Activated CD4-positive, alpha-beta memory T cell treated with anti-CD3 and anti-CD28 coated beads, Interleukin-2, amount 10 ng/mL, durations not matched to agents 7 days and 5 days (primary cell): ENCODE measurements at places on chromosomes 2 and 18. TPM values are rescaled to one million over a fixed set of nuclear protein-coding genes. Genes with fewer than 3 reads are reported as not detected.

- no peak for DNase-seq
Observed at GRCh38 chr2:215699700-215700538, 264.1 kb upstream of the FN1 start.

DNA sequence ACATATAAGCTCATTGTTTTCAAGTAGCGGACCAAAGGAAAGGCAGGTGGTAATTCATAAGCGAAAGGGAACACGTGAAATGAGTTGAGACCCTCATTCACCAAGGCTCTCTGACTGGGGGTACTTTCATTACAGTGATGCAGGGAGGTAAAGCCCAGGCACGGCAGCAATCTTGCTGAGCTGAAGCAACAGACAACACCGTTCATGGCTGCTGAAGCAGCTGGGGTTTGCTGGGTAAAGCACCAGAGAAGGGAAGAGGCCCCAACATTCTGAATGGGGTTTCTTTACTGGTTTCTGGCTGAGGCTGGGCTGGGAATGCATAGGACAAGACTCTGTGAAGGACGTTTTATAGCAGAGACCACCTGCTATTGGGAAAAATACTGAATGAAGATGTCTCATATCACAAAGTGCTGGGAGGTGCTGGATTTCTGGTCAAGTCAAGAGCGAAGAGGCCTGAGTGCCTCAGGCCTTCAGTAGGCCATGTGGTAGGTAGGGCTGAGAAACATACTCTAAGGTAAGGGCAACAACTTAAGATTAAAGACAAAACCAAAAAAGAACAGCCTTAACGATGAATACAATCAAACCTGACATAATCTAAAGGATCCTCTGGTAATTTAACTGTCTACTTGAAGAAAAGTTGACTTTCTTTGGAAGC lies 324.7 kb upstream of the PIK3C3 start:
- no peak for DNase-seq

- peak; percentile 48 for DNase-seq
Observed at GRCh38 chr18:77061946-77062517, 70.6 kb downstream of the MBP start.

DNA sequence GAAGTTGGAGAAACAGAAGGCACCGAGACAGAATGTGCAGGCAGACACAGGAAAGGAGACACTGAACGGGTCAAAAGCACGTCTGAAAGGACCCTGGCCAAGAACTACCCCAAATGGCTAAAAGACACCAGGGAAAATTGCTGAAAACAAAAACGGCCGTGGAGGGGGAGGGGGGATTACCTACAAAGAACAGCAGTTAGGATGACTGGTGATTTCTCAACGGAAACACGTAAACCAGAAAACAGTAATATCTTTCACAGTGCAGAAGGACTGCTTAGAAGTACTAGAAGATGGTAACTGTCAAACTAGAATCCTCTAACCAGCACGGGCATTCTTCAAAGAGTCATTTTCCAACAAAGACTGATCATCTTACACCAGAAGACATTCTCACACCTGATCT lies 142.6 kb downstream of the HDAC4 start:
- peak; percentile 41 for DNase-seq

GRCh38 chr2:191540681-191541080 lies 137.3 kb upstream of the NABP1 start:
- no peak for DNase-seq

DNA sequence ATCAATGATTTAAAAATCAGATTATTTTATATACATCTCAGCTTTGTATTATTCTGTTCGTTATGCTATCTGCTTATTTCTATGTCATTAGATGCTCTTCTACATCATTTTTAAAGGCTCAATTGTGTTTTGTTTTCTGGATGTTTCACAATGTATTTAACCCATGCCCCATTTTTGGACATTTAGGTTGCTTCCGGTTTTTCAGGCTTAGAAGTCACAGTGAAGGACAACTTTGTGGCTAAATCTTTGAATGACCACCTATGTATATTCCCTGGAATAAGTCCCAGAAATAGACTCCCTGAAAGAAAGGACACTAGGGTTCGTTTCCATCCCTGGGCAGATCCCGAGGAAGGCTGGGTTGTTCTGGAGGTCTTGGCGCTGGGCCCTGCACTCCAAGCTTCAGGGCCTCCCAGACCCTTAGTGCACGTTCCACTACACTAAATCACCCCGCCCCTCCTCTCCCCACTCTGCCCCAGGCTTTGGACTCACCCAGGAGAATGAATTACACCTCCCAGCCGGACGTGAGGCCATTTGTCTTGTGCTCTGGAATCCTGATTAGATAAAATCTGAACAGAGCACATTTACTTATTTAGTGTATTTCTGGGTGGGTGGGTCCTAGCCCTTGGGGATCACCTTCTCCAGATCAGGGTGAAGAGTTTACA lies 188.2 kb downstream of the ZFP36L2 start:
- no peak for DNase-seq

The NLRC4 gene
- total RNA-seq = 0.08 TPM

The TDRD15 gene
- 0.05 TPM for total RNA-seq

The IMPA2 gene
- total RNA-seq = 12.6 TPM

- DNase-seq = no peak
Observed at GRCh38 chr2:158184556-158185343, 83.1 kb downstream of the UPP2 start.

- DNase-seq = no peak
Observed at GRCh38 chr18:23682472-23682871, 6.8 kb upstream of the LAMA3 start.

The CDH20 gene
- total RNA-seq = not detected

DNA sequence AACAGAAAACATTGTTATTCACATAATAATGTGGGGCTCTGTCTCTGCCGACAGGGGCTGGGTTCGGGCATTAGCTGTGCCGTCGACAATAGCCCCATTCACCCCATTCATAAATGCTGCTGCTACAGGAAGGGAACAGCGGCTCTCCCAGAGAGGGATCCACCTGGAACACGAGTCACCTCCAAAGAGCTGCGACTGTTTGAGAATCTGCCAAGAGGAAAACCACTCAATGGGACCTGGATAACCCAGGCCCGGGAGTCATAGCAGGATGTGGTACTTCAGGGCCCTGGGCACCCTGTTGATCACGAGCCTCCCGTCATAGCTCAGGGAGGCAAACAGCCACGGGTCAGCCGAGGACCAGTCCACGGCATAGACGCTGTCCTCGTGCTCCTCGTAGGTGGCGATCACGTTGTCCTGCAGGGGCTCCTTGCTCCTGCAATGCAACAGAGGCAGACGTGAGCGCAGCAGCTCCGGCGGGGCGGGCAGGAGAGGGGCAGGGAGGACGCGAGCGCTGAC lies 188.5 kb downstream of the EIPR1 start:
- DNase-seq = no peak

DNA sequence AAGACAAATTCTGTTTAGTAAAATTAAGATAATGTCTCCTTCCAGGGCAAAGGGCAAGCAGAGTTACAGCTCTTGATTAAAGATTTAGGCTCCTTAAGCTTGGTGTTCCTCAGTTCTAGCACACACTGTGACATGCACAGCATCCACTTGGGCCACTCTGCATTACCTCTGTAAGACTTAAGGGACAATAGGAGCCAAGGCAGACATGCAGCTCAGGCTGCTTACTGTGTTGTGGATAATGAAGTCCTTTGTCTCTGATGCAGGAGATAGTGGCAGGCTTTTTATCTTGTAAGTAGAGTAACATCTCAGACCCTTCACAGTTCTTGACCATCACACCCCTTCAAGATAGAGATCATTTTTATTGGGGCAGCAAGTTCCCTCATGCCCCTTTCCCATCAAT lies 31.2 kb downstream of the RBM45 start:
- no peak for DNase-seq

The ACVR1C gene
- 1.6 TPM for total RNA-seq

The FAP gene
- total RNA-seq = not detected
